ENCODE measurements at places on chromosomes 13 and 19.

DNA sequence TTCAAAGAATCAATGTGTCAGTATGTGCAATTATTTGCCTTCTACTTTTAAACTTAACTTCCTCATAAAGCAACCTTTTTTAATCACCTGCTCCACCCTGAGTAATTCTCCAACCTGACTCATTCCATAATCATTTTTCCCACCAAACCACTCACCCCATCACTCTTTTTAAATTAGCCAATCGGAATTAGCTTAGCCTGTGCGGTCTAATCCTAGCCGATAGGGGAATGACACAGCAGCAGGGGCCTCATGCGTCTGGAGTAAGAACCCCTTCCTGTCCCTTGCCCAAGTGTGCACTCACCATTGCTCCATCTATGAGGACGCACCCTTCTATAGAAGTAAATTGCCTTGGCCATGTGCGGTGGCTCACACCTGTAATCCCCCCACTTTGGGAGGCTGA lies 27.4 kb upstream of the ZNF83 start:
- DNase-seq: no peak

- no peak for DNase-seq
Measured at GRCh38 chr19:2957160-2957559, 12.4 kb upstream of the ZNF77 start.

GRCh38 chr13:114063545-114064449 lies 68.6 kb downstream of the RASA3 start:
- DNase-seq: peak; percentile 90

DNA sequence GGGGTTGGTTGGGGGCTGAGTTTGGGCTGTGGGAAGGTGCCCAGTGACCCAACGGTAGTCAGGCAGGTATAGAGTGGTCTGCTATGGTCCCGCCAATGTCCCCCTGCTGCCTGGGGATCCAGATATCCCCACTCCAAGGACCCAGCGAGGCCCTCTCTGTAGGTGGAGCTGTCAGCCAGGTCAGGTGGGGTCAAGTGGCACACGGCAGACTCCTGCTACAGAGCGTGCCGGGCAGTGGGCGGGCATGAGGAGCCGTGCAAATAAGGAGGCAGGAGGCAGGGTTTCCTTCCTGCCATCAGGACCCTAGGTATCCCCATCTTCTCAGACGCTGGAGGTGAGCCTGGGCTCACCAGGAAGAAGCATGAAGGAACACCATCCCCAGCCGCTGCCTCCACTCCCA lies 14.9 kb downstream of the EVI5L start:
- DNase-seq: peak; percentile 30

- DNase-seq: no peak
Measured at GRCh38 chr13:48112896-48113755, 18.2 kb upstream of the MED4 start.

GRCh38 chr19:3062165-3063105 lies at the start of gene TLE5:
TLE5 (minus strand) TSS chr19:3062495; CDS start chr19:3062200, 295 bp downstream.
- peak; percentile 87 for DNase-seq

DNA sequence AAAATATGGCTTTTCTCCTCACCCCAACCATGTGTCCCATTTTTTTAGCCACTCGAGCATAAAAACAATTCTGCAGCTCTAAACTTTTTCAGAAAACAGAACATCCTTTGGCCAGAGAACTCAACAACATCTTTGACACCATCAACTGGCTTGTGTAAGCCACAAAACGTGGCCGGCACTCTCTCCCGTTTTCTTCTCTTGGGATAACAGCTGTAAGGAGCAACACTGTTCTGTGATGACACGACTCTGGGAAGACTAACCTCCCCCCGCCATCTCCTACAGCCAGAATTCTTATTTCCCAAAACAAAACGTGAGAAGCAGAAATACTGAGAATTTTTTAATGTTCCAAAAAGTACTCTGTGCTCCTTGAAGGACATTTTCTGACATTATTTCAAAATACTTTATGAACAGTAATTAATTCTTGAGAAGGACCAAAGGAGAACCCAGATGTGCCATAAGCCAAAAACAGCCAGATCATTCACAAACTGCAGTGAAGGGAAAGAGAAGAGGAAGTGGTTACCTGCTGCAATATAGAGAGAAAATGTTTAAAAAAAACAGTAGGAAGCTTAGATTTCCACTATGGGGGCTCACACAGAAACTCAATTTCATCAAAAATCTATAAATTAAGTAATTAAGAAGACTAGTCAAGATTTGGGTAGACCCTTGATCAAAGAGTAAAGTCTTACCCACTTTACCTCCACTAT lies 25.8 kb downstream of the COL4A1 start:
- DNase-seq: peak; percentile 78

GRCh38 chr13:31968473-31968872 lies 63.1 kb upstream of the FRY start:
- DNase-seq: no peak

GRCh38 chr19:27719034-27719433 lies 1493.9 kb downstream of the UQCRFS1 start:
- DNase-seq: no peak

- no peak for DNase-seq
Measured at GRCh38 chr13:96835546-96835945, 158.7 kb downstream of the OXGR1 start.

- DNase-seq: no peak
Measured at GRCh38 chr19:32336259-32337083, 8.9 kb upstream of the ZNF507 start.
